ENCODE measurements at places on chromosomes 12 and 14.

DNA sequence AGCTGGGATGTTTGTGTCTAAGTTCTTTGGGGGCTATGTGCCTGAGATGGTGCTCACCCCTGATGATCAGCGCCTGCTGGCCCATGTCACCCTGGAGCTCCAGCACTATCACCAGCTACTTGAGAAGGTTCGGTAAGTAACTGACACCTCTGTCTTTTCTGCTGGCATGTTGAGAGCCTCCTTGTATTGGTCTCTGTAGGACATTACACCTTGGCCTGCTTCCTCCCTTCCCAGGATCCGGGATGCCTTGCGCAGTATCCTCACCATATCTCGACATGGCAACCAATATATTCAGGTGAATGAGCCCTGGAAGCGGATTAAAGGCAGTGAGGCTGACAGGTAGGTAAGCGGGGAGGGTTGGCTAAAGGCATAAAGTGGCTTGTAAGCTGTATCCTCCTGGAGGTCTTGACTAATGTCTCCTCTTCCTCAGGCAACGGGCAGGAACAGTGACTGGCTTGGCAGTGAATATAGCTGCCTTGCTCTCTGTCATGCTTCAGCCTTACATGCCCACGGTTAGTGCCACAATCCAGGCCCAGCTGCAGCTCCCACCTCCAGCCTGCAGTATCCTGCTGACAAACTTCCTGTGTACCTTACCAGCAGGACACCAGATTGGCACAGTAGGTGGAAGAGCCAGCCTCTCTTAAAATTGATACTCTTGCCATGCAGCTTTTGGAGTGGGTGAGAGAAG is 5.5 kb downstream of the DDIT3 start:
- no peak for DNase-seq

DNA sequence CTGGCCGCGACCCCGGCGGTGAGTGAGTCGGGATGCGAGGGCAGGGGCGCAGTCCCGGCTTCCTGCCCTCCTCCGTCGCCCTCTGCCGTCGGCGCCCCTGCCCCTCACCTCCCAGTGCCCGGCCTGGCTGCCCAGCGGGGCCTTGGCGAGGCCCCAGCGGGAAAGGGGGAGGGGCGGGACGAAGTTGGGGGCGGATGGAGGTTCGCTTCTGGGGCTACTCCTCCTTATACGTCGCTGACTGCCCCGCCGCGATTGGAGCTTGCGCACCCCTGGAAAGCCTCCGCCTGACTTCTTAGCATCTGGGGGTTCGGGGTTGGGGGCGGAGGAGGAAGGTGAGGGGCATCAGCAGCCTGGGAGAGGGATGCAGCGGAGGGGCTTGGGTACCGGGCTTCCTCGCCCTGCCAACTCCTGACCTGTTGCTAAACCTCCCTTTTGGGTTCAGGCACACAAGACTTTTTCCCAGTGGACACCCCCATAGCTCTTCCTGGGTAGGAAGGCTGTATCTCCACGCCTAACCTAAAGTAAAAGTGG is 406 bp downstream of the TMEM263 start:
- no peak for DNase-seq

DNA sequence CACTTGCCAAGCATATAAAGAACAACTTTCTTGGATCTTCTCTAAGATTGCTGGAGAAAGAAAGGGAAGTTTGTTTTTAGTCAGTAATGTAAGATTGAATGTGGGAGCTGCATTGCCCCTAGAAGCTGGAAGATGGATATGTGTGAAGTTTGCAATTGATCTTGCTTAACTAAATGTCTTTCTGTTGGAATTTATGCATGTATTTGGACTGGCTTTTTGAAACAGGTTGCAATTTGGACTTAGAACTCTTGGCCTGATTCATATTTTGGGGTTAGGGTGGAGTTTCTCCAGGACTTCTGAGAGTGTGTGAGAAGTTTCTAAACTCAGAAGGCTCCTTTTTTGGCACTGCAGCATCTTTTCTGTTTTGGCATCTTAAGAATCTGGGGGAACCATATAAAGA is 26.4 kb downstream of the IFT43 start:
- no peak for DNase-seq

DNA sequence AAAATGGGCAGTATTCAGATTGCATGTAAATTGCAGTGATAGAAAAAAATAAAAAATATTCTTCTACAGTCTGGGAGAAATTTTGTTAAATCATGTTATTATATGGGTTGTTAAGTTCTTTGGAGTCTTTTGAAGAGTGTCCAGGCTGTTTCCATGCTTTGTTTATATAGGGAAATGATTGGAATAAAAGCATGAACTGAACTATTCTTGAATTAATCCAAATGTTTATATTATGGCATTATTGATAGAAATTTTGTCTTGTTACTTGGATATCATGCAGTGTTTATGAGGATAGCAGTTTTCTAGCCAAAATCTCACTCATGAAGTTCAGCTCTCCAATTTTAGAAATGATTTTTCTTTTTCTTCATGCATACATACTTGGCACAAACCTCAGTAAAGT is 108.2 kb upstream of the NAV3 start:
- DNase-seq = no peak

GRCh38 chr12:130715150-130715997 is 725 bp downstream of the RIMBP2 start:
- no peak for DNase-seq

GRCh38 chr14:60720962-60721325 is 3.2 kb downstream of the SIX4 start:
- no peak for DNase-seq

DNA sequence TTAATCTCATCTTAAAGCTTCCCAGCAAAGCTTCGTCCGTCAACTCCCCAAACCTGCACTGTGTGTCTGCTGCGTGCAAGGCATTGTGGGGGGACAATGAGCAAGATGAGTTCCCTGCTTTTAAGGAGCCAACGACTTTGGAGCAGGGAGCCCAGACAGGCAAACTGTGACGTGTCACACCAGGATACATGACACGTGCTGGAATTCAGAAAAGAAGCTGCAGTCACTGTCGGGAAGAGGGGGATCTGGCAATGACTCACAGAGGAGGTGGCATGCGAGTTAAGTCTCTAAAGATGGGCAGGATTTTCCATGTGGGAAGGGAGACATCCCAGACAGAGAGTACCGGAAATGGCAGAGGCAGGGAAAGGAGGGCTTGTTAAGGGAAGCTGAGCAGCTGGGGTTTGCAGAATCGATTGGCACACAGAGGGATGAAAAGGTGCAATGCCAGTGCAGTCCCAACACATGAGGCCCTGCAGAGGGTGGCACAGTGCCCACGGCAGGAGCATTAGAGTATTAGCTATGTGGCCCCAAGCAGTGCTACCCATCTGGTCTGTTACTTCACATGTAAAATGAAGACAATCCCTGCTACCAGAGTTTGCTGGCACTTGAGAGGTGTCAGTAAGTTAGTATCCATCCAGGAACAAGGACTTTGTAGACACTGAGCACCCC is 52.9 kb downstream of the SETD3 start:
- no peak for DNase-seq

DNA sequence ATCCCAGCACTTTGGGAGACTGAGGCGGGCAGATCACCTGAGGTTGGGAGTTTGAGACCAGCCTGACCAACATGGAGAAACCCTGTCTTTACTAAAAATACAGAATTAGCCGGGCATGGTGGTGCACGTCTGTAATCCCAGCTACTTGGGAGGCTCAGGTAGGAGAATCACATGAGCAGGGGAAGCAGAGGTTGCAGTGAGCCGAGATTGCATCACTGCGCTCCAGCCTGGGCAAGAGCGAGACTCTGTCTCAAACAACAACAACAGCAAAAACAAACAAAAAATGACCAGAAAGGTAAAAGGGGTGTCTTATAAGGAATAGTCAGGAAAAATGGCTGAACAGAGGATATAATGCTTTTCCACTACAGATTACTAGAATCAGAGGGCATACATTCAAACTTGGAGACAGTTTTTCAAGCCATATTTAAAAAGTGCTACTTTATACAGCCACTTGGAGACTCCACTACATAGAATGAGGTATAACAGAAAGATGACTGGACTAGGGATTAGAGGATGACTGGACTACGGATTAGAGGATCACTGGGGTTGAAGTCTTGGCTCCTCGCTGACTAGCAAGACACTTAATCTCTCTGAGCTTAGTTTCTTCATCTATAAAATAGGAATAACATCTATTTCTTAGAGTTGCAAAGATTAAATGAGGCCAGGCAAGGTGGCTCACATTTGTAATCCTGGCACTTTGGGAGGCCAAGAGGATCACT is 4.9 kb upstream of the CS start:
- no peak for DNase-seq

- DNase-seq = no peak
These were observed 56.5 kb downstream of the KDM2B start for GRCh38 chr12:121524196-121524916.

DNA sequence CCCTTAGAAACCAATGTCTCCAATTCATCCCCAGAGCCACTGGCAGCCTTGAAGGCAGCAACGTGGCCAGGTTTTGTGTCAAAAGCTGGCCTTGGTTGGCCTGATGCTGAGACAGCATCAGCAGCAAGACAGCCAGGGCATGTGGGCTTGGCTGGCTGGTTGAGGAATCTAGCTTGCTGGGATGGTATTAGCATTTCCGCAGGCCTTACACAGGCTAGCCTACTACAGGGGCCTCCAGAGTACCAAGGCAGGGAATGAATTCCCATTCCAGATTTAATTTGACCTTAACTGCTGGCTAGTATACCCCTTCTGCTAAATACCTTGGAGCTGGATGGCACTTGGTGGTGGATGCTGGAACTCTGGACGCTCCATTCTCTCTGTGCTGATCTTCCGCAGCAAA is 15.8 kb downstream of the NGDN start:
- DNase-seq = no peak

DNA sequence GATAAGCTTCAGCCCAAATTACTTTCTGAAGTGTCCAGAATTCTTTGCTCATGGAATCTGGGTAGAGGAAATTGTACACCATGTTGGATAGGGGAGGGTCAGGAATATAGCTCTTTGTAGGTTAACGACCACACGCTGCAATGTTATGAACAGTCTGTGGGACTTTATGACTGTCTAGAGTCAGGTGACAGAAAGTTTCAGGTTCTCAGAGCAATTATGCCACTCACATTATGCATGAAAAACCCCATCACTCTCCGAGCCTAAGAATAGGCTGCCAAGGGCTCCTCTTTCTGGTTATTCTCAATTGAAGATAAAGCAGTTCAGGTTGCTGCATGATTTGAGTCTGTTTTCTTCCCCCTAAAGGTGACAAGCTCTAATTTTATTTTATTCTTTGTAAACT is 430.9 kb downstream of the ATP23 start:
- DNase-seq = no peak

GRCh38 chr12:47889040-47889439 is 15.8 kb downstream of the VDR start:
- no peak for DNase-seq

GRCh38 chr12:46610754-46611153 is 215.0 kb downstream of the SLC38A4 start:
- DNase-seq = no peak

GRCh38 chr14:92501891-92502351 is 11.7 kb upstream of the RIN3 start:
- no peak for DNase-seq

- DNase-seq = peak; percentile 61
These were observed 19.1 kb upstream of the DHRS7 start for GRCh38 chr14:60184146-60184904.

DNA sequence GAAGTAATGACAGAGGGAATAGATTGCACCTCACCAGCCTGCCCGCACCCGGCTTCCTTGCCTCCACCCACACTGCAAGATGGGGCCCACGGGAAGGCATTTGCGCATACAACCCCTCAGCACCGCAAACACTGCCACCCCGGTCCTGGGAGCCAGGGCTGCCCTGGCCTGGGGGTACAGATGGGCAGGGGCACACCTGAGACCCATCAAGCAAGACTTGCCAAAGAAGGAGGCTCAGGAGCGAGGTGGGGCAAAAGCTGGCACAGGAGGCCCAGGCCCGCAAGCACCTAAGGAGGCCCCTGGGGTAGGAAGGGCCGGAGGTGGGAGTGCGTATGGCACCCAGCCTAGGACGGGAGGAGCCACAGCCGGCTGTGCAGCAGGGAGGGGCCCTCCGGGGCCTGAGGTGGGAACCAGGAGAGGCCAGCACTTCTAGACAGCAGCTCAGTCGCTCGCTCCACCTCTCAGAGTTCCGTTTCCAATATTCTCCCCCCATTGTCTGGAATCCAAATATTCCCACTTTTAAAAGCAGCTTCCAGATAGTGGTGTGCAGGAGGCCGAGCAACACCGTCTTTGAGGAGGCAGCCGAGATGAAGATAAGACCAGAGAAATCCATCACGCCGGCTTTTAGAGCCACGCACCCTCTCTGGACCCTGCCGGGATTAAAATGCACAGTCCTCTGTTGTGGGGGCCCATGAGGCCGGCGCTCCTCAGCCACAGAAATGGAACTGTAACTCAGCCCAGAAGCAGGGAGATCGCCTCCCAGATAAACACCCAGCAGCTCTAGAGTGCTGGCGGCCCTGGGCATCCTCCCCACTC is 12.2 kb upstream of the C14orf180 start:
- DNase-seq = no peak

- DNase-seq = no peak
These were observed 30.6 kb downstream of the PPFIBP1 start for GRCh38 chr12:27554421-27555186.

GRCh38 chr14:88322504-88323085 is 474 bp downstream of the KCNK10 start:
- DNase-seq = no peak

DNA sequence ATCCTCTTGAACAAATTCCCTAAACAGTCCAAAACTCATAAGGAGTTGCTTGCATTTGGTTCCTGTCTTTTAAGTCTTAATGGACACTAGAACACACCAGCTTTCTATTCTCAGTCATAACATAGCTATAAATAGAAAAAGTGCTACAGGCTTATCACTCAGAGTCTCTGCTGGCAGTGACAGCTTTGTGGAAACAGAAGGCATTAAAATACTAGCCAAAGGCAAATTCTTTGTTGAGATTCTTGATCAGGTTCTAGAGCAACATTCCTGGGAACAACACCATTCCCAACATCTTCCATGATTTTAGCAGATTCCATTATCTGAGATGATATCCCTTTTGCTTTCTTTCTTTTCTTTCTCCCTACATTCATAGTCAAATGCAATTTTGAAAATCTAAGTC is 207.7 kb upstream of the PLEKHG7 start:
- no peak for DNase-seq

GRCh38 chr12:64894827-64895475 is 70.5 kb downstream of the TBC1D30 start:
- DNase-seq = no peak
